ENCODE measurements at places on chromosomes 3 and 15.
A peak's percentile ranks its signal among the peaks of the same experiment; 100 is the strongest.

DNA sequence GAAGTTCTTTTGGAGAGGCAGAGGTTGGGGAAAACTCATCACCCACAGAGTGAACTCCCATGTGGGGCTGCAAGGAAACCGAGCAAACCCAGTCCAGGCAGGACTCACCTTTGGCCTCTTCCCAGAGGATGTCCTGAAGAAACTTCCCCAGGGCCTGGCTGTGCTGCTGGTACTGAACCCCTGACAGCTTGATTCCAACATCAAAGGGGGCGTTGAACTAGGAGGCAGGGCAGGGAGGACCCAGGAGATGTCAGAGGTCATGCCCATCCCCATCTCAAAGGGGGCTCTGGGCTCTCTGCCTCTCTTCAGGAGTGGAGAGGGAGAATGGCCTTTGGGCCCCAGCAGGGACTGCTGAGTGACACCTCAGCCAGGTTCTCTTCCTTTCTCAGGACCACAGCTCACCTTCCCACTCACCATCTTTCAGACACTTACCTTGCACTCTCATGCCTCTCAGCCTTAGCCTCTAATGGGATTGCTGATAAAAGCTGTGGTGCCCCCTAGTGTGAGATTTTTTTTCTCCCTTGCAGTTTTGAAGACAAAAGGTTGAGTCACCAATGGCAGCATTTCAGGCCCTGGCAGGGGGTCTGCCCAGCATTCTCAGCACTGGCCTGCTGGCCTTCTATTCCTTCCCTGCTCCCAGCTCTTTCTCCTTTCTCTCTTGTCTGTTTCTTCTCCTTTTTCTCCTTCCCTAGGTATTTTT is 6.0 kb downstream of the GHRL start:
- peak; percentile 58 for DNase-seq

DNA sequence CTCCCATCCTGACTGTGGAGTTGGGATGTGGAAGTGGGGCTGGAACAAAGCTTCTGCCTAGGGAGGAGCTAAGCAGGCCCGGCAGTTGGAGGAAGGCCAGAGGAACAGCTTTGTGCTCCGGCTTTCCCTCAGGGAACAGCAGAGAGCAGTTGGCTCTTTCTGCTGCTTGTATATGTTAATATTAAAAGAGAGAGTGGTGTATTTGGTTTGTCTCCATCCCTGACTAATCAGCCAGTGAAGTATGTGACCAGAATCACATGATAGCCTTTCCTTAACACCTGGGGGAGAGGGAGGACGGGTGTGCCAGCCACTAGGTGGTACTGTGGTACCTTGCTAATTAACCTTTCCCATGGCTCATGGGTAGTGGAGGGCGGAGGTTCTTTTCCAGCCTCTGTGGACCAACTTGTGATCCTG is 10.0 kb downstream of the EIF2B5 start:
- no peak for DNase-seq

DNA sequence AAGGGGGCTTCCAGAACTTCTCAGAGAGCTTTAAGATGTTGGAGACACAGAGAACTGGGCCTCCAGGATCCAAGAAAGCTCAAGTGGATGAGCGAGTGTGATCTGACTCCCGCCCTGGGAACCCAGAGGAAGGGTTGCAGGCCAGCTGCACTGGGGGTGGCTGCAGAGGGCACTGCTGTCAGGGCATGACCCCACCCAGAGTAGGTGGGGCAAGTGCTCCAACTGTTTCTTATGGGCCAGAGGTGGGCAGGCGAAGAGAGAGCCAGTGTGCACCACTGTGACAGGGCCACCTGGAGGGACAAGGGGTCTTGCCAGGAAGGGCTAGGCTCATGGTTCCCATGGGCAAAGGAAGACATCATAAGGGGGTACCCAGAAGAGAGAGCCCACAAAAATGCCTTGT is 48.8 kb downstream of the EXOG start:
- no peak for DNase-seq

- no peak for DNase-seq
Observed at GRCh38 chr15:92102395-92102755, 248.9 kb downstream of the SLCO3A1 start.

- DNase-seq = no peak
Observed at GRCh38 chr15:100291106-100291505, 50.7 kb downstream of the ADAMTS17 start.

DNA sequence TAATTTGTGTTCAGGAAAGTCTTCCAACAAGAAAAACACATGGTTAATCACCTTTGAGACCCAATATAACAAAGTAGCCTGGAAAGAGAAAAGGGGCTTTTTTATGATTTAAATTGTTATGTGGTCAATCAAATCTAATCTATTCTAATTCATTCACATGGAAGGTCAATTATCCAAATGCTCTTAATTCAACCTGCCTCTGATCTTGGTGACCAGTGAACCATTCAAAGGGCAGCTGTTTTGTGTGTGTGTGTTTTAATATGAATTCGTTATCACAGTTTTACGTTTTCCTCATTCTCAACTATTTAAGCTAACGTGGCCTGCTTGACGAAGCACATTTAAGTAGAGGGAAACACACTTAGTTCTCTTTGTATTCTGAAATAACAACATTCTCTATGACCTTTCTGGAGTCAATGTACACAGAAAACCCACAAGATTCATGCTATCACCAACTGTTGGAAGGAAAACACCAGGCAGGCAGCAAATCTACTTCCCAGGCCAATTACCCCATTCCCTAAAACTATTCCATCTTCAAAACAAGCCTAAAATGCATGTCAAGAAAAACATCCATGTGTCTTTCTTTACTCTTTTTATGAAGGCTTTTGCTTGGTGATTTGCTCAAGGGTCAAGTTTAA is 195.4 kb downstream of the SUCLG2 start:
- DNase-seq = no peak

GRCh38 chr3:189947068-189947467 is 173.6 kb downstream of the P3H2 start:
- no peak for DNase-seq

- no peak for DNase-seq
Observed at GRCh38 chr3:100465892-100466777, 26.3 kb upstream of the TMEM45A start.

DNA sequence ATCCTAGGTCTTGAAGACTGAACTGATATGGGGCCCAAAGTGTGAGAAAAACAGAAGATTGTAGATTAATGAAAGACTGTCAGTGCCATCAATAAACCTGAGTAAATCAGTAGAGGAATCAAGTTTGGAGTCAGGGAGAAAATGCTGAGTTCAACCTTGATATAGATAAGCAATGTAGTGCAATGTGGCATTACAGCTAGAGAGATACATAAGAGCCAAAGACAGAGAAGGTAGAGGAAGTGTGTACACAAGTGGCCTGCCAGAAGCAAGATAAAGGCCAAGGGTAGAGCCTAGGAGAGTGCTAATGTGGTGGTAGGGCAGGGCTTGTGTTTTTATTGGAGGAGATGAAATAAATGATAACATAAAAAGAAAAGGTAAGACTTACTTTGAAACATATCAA is 26.0 kb upstream of the EID1 start:
- no peak for DNase-seq

GRCh38 chr3:112860898-112861297 is 14.2 kb upstream of the CD200R1L start:
- no peak for DNase-seq

DNA sequence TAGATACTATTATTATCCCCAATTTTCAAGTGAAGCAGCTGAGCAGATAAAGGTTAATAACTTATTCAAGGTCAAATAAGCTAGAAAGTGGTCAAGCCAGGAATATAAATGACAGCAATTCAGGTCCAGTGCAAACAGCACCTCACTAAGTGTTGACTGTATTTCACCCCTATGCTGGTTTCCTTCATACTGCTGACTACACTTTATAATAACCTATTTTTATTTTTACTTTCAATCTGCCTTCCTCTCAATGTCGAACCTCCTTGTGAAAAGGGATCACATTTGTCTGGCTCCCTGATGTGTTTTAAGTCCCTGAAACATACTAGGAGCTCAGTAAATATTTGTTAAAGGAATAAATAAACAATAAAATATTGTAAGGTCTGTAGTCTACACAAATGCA is 146.1 kb downstream of the NAALADL2 start:
- DNase-seq = no peak

DNA sequence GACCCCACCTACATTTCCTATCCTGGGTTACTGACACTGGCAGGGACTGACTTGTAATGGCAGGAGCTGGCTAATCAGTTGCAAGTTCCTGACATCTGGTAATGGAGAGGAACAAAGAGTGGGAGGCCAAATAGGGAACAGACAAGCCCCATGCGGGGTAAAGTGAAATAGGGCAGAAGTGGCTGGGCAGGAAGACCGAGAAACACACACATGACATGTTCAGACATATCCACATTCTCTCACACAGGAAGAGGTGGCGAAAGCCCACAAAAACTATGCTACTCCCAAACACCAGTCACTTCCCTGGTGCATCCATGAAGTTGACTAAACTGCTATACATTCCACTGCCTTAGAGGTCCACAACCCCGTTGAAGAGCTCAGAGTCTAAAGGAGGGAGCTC is 394.1 kb upstream of the TBL1XR1 start:
- peak; percentile 43 for DNase-seq

- no peak for DNase-seq
Observed at GRCh38 chr3:112273536-112273935, 20.5 kb downstream of the SLC9C1 start.

GRCh38 chr3:190972840-190973270 is 110.4 kb upstream of the GMNC start:
- DNase-seq = no peak

DNA sequence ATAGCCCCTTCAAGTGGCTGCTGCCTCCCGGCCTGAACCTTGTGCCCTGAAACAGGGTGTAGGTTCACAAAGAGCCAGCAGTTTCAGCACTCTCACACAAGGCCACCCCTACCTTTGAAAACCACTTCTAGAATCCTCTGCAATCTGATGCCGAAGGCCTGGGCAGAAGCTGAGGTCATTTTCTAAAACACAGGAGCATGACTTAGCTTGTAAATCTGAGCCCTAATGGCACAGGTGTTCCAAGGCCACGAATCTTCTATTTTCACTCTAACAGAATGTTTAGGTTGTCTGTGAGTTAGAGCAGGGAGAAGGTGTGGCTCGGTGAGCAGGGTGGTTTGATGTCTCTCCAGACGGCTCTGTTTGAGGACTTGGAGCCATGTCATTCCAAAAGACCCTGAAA is 62.3 kb downstream of the SYNM start:
- no peak for DNase-seq

- no peak for DNase-seq
Observed at GRCh38 chr15:93076875-93077274, 12.1 kb downstream of the RGMA start.

DNA sequence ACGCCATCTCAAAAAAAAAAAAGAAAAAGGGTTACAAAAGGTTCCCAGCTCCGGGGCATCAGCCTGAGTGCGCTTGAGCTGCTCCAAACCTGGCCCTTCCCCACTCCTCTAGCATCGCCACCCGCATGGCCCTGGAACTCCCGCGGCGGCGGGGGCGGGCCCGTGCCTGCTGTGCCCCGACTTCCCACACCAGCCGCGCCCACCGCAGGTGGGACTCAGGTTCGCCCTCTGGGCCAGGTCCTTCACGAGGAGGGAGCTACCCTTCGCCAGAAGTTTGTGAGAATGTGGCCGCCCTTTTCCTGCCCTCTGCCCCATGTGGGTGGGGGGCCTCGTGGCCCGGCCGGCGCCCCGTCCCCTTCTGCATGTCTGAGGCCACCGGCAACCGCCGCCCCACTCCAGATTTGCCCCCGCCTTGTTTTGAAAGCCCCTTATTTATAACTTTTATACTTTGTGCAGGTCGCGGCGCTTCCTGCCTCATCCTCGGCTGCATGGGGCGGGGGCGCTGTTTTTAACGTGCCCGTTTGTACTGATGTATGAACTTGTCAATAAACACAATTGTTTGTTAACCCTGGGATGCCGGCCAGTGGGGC is 507 bp upstream of the JMJD7 start:
- DNase-seq = no peak

GRCh38 chr3:172275586-172275985 is 172.7 kb downstream of the GHSR start:
- no peak for DNase-seq

DNA sequence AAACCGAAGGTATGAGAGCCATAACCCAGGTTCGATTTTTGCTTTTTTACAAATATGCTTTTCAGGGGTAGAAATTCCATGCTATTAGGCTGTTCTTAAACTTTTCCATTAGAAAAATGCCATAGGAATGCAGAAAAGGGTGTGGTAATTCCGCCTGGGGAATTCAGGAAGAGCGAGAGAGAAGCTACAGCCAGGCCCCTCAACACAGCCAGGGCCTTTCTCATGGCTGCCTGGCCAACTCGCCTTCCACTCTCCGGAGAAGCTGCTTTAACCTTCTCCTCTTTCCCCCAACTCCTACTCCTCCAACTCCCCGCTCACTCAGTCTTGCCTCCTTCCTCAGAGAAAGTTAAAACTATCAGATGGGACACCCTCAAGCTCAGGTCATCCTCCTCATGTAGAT is 9.1 kb upstream of the TICRR start:
- DNase-seq = no peak

DNA sequence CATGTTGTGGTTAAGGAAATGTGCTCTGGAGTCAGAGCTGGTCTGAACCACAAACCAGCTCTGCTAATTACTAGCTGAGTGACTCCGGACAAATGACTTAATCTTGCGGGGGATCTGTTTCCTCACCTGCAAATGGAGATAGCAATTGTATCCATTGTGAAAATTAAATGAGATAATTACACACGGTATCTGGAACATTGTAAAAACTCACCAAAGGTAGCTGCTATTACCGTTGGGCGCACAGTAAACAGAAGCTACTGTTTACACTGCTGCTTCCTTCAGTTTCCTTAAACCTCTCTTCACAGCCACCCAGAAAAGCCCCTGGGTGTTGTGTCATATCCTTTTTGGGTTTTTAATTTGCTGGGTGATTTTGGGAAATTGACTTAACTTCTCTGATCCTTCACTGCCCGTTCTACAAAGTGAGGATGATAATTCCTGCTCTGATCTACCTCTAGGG is 107.8 kb downstream of the MEGF11 start:
- no peak for DNase-seq

- no peak for DNase-seq
Observed at GRCh38 chr3:179661777-179662176, 8.9 kb downstream of the USP13 start.

- no peak for DNase-seq
Observed at GRCh38 chr3:48064292-48064829, 48.1 kb upstream of the MAP4 start.

- DNase-seq = no peak
Observed at GRCh38 chr3:129228891-129229585, 20.4 kb upstream of the COPG1 start.

DNA sequence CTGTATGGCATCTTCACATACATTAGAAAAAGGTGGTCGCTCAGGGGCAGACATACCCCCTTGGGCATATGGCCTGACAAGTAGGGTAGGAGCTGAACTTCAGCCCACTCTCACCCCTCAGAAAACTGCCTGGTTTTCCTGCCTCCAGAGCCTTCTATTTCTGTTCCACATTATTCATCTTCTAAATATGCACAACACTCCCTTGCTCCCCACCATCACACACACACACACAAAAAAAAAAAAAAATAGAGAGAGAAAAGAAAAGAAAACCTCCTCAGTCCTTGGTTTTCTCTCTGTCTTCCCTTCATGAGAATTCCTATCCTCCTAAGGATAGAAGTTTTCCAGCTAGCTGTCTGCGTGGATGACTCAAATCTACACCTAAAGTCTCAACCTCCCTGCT is 5.6 kb upstream of the ROPN1 start:
- DNase-seq = no peak

GRCh38 chr3:64056606-64057180 is 33.4 kb upstream of the PSMD6 start:
- DNase-seq = no peak

Measured in activated CD8-positive, alpha-beta memory T cell treated with anti-CD3 and anti-CD28 coated beads, Interleukin-2, amount 10 ng/mL, durations not matched to agents 7 days and 5 days (primary cell).